ENCODE measurements at places on chromosomes 11 and 22. TPM values are rescaled to one million over a fixed set of nuclear protein-coding genes. Genes with fewer than 3 reads are reported as not detected.

KCNC1 gene
- not detected for total RNA-seq

MRPL40 gene
- 25.0 TPM for total RNA-seq

LDLRAD3 gene
- 9.9 TPM for total RNA-seq

MS4A4A gene
- total RNA-seq, result 28.1 TPM

OR4A16 gene
- not detected for total RNA-seq

SMIM35 gene
- not detected for total RNA-seq

DNA sequence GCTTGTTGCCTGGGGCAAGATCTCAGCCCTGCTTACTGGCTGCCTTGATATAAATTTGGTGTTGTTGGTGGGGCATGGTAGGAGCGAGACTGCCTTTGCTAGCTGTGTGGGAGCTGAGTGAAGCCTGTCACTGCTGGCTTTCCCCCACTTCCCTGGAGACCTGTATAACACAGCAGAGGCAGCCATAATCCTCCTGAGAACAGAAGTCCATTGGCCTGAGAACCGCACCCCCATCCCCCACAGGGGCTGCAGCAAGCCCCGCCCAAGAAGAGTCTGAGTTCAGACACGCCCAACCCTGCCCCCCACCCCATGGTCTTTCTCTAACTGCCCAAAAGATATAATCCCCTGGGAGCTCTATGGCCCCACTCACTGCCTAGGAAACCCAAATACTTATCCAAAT, 39.2 kb upstream of the ARHGAP42 start:
- no peaks in the 10 kb centered on the region for H3K27me3 ChIP-seq
- no peak overlapping the region for H3K27ac ChIP-seq
- no peaks in the 10 kb centered on the region for H3K36me3 ChIP-seq
- DNase-seq, result no peak

GRCh38 chr11:116457336-116458007, 315.3 kb downstream of the BUD13 start:
- peaks cover 16% of the 10 kb centered on the region for H3K4me1 ChIP-seq
- H3K27me3 ChIP-seq, result no peaks in the 10 kb centered on the region
- no peaks in the 10 kb centered on the region for H3K36me3 ChIP-seq
- H3K4me3 ChIP-seq, result no peak overlapping the region
- H3K27ac ChIP-seq, result no peak overlapping the region
- DNase-seq, result no peak

DNA sequence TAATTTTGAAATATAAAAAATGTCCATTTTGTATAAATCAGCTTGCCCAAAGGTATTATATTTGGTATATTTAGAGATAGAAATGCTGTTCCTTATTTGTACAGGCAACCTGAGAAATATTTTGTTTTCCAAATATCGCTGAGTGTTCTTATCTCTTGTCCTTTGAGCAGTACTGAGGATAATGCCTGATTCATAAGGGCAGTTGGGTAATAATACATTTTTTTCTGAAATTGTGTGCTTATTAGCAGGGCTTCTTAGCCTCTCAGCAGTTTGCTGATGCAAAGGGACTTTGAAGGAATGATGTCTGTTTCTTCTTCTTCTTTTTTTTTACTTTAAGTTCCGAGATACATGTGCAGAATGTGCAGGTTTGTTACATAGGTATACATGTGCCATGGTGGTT, 69.1 kb downstream of the LDLRAD3 start:
- H3K36me3 ChIP-seq, result no peaks in the 10 kb centered on the region
- no peak overlapping the region for H3K4me3 ChIP-seq
- H3K4me1 ChIP-seq, result peaks cover 30% of the 10 kb centered on the region
- no peaks in the 10 kb centered on the region for H3K27me3 ChIP-seq
- no peak overlapping the region for H3K27ac ChIP-seq

DNA sequence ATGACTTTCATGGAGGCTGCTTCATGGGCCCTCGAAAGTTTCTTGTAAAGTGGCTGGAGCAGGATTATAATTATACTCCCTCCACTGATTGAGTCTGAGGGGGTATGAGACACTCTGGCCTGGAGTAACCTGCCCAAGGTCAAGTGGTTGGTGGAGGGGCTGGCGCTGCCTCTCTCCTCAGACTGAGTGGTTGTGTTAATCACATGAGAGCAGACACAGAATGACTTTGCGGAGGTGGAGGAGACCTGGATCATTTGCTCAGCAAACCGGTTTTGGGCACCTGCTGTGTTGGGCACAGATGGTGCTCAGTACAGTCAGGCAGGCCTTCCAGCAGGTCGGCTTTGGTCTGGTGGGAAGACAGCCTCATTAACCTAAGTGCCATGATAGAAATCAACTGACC, 11.8 kb downstream of the BCR start:
- no peaks in the 10 kb centered on the region for H3K36me3 ChIP-seq
- H3K27ac ChIP-seq, result peak overlapping the region; percentile 70
- H3K4me1 ChIP-seq, result peaks cover 6% of the 10 kb centered on the region
- H3K27me3 ChIP-seq, result no peaks in the 10 kb centered on the region
- H3K4me3 ChIP-seq, result no peak overlapping the region

GRCh38 chr22:33090836-33091235, 32.7 kb upstream of the SYN3 start:
- H3K27me3 ChIP-seq, result no peaks in the 10 kb centered on the region
- DNase-seq, result no peak
- H3K4me3 ChIP-seq, result no peak overlapping the region
- no peaks in the 10 kb centered on the region for H3K36me3 ChIP-seq
- no peaks in the 10 kb centered on the region for H3K4me1 ChIP-seq

DNA sequence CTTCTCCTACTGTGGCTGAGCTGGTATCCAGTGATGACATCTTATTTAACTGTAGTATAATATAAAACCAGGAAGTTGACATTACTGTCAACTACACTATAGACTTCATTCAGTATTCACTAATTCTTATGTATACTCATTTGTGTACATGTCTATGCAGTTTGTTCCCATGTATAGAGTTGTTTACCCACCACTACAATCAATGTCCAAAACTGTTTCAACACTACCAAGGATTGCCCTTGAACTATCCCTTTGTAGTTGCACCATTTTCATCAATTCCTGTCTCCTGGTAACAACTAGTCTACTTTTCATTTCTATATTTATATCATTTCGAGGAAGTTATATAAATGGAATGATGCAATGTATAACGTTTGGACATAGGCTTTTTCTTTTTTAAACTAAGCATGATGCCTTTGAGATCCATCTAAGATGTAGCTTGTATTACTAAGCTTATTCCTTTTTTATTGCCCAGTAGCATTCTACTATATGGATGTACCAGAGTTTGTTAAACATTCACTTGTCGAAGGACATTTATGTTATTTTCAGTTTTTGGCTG, 39.2 kb downstream of the TMEM135 start:
- no peak overlapping the region for H3K27ac ChIP-seq
- peaks cover 54% of the 10 kb centered on the region for H3K36me3 ChIP-seq
- H3K4me3 ChIP-seq, result no peak overlapping the region
- H3K4me1 ChIP-seq, result no peaks in the 10 kb centered on the region

DNA sequence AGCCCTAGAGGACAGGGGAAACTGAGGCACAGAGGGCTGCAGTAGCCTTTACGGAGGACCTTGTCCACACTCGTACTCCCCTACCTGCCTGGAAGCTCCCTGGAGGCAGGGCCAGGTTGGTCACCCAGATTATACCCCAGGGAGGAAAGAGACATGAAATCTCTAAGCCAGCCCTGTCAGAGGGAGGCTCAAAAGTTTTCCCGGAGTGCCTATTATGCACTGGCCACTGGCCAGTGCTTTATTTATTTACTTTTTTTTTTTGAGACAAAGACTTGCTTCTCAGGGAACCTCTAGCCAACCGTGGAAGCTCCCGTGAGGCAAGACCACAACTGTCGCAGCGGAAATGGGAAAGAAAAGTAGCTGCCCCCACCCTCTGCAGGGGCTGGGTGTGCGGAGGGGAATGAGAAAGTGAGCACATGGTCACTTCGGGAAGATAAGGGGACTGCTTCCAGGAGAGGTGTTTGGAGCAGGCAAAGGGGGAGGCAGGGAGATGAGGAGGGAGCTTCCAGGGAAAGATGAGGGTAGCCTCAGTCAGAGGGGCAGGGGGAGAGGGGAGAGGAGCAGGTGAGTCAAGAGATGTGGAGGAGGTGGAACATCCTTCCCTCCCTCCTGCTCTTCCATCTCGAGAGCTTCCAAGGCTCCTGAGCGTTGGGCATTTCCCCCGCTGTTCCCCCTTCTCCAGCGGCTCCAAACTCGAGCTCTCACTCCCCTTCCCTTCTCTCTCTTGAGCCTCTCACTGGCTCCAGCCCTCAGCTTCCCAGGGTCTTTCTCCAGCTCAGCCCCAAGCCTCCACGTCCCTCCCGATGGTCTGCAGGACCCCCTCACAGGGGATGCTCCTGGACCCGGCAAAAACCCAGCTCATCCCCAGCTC, 4.3 kb downstream of the IL2RB start:
- H3K27me3 ChIP-seq, result peaks cover 4% of the 10 kb centered on the region
- no peak overlapping the region for H3K27ac ChIP-seq
- no peak overlapping the region for H3K4me3 ChIP-seq

DNA sequence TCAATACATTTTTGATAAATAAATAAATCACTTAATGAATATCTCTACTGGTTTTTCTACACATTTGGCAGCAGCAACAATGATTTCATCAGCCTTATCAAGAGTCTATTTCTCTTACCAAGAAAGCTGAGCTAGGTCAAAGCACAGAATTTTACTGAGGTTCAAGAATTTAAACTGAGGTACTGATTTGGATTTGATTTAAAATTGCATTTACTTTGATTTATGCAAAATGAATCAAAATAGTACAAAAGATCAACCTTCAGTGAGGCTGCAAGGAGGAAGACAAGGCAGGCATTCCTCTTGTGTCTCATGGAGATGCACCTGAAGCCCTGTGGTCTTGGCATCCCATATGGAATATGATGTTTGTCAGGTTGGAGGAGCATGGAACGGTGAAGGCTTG, 15.5 kb upstream of the EP300 start:
- no peak for DNase-seq
- no peak overlapping the region for H3K4me3 ChIP-seq
- no peaks in the 10 kb centered on the region for H3K4me1 ChIP-seq
- no peaks in the 10 kb centered on the region for H3K36me3 ChIP-seq
- H3K27me3 ChIP-seq, result no peaks in the 10 kb centered on the region

GRCh38 chr11:67996622-67997474, 7.0 kb downstream of the UNC93B1 start:
- H3K27me3 ChIP-seq, result peaks cover 12% of the 10 kb centered on the region
- H3K4me1 ChIP-seq, result no peaks in the 10 kb centered on the region
- H3K36me3 ChIP-seq, result peaks cover 4% of the 10 kb centered on the region
- peak overlapping the region; percentile 71 for H3K27ac ChIP-seq
- H3K4me3 ChIP-seq, result no peak overlapping the region
